ENCODE measurements at places on chromosomes 7 and 10.

DNA sequence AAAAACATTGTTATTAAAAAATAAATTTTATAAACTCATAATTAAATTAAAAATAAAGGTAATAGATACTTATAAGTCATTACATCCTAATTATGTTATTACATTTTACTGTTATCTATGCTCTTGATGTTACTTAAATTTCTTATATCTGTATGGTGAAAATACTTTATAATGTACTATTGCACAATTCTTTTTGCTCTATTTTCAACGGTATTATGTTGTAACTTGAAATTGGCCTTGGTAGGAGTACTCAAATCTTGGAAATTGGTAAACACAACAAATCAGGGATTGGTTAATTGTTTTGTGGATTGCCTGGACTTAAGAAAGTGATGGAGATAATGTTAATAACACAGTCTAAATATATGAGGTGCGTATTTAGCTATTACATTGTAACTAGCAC is 273.3 kb downstream of the MDFIC start:
- no peak for DNase-seq

- DNase-seq: no peak
Measured at GRCh38 chr10:118108194-118109026, 61.7 kb upstream of the RAB11FIP2 start.

DNA sequence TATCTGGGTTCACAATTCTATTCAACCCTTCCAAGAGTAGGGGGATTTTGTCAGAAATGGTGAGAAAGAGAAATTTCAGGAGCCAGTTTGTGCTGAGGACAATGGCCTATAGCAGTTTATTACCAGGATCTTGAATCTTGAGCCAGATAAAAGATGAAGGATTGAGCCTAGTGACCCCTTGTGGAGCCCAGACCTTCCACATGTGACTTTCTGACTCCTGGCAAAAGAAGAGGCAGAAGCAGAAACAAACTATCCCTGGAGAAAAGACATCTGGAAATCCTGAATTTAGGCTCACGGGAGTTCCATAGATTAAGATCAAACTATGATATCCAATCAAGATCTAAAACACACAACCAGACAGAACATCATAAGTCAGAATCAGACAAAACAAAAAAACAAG is 60.9 kb upstream of the CHRM2 start:
- no peak for DNase-seq

DNA sequence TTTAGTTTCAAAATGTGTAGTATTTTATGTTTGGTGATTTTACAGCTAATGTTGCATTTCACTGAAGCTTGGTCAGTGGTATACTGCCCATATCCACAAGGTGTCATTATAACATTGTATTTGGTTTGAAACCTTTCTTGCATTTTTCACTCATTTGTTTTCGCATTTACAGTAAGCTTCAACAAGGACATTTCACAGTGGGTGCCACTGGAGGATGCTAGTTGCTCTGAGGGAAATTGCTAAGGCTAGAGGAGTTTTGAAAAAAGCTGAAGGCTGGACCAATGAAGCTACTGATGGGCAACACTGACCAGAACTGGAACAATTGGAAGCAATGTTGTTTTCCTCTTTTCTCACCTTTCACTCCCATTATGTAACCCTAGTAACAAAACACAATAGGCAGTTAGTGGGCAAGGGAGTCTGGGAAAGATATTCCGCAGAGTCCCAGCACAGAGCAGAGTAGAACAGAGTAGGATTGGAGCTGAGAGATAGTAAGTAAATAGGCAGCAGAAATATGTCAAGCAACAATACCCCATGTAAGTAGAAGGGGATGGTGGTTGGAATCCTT is 23.6 kb upstream of the SRI start:
- peak; percentile 21 for DNase-seq

GRCh38 chr10:110872984-110873923 is 1.5 kb downstream of the PDCD4 start:
- DNase-seq: no peak

DNA sequence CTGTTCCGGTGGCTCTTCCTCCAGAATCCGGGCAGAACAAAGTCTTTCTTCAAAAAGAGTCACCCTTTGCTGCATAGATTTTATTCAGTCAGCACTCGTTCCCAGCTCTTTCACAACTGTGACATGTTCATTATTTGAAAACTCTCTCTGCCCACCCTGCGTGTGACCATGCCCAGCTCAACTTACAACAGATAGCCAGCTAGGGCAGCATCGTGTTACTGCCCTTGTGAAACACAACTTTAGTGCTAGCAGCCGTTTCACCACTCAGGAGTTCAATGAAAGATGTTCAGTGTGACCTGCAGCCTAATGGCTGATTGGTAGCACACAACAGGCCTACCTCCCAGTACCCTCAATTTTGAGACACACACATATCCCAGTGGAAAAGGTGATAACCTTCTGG is 57.9 kb downstream of the ZNF438 start:
- no peak for DNase-seq

- DNase-seq: no peak
Measured at GRCh38 chr7:34841326-34841725, 183.3 kb downstream of the NPSR1 start.

DNA sequence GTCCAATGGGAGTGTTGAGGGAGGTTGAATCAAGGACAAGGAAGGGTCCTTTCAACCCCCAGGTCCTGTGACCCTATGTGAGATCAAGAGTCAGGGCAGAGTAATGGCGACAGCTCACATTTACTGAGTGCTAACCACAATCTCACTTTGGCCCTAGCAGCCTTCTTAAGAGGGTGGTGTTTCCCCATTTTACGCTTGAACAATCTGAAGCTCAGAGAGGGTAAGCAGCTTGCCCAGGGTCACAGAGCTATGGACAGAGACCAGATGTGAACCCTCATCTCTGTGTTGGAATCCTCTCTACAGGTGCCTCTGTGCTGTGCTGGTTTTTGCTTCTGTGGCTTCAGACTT is 102.0 kb downstream of the GRK5 start:
- peak; percentile 60 for DNase-seq

- no peak for DNase-seq
Measured at GRCh38 chr10:88848499-88848898, 3.1 kb downstream of the ANKRD22 start.

DNA sequence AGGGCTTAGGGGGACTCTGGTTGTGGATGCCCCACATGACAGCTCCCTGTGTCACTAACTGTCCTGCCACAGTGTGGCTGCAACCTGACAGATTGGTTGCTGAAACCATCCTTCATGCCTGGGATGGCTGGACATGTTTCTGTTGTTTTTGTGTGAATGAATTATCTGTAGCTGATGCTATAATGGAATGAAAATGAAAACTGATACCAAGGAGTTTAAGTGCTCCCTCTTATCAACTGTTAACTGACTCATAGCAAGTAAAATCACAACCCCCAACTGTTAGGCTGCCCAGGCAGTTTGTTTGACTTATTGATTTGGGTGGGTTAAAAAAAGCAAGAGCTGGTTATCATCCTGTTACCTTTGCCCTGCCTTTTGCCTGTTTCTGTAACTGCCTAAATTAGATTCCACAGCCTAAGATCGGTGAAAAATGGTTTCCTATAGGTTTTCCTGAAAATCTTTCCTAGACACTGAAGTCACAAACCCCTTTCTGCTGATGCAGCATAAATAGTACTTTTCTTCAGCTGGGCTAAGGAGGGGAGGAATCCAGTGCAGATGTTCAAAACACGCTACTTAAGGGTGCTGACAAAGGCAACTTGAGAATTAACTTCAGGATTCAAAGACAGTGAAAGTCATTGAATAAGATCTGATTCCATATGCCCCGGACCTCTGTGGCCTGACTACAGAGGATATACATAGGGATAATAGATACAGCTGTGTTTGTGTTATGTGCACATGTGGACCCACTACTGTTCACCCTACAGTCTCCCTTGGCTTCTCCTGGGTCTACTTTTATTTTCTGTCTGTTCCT is 5.7 kb downstream of the FRAT2 start:
- no peak for DNase-seq

GRCh38 chr10:125962200-125962599 is 65.8 kb downstream of the FANK1 start:
- no peak for DNase-seq

DNA sequence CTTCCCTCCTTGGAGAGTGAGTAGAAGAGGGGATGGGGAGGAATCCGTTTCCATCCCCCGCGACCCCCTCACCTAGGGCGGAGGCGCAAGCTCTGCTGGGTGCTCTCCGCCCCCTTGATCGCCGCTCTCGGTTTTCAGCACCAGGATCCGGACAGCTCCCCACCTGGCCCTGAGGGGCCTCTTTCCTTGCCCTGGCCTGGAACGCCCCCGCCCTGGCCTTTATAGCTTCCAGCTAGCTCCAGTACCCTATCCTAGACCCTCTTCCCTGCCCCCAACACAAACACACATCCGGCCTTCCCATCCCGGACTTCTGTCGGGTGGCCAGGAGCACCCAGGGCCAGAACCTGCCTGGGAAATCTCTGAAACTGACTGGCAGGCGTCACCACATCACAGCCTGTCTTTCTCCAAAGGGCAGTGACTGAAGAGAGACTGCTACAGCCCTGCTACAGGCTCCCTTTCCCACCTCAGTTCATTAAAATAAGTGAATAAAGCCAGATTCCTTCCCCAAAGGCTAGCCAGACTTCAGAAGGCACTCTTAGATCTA is 72.3 kb upstream of the LEP start:
- peak; percentile 48 for DNase-seq

DNA sequence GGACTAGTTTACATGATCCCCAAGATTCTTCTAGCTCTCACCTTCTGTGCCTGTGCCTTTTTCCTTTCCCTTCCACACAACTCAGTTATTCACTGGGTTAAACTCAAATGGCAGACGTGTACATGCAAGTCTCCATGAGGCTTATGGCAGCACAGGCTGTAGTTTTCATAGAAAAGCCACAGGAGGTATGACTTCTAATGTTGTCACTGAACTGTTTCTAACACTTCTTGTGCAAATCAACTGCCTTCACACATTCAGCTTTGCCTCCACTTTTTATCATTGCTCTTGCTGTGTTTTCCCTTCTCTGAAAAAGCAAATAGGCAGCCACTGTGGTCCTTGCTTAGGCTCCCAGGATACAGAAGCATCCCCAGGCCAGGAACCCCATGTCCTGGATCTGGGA is 5.3 kb upstream of the GIMAP5 start:
- DNase-seq: no peak

GRCh38 chr10:131700032-131700431 is 200.8 kb upstream of the PPP2R2D start:
- DNase-seq: no peak

DNA sequence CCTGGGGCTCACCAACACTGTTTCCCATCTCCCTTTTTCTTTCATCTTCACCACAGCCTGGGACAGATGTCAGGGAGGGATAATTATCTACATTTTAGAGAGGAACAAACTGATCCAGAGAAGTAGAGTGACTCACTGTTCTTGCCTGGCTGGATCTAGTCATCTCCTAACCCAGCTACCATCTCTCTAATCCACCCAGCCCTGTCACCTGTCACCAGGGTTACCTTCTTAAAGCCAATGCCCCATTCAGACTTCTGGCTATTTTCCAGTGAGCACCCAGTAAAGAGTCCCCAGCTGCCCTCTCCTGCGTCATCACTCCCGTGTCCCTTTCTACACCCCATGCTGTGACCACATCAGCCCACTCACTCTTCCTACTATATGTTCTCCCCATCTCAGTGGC is 68.4 kb upstream of the DUSP5 start:
- DNase-seq: no peak

Data from GM10248 (cell line).